ENCODE measurements at places on chromosomes 12 and 14.

DNA sequence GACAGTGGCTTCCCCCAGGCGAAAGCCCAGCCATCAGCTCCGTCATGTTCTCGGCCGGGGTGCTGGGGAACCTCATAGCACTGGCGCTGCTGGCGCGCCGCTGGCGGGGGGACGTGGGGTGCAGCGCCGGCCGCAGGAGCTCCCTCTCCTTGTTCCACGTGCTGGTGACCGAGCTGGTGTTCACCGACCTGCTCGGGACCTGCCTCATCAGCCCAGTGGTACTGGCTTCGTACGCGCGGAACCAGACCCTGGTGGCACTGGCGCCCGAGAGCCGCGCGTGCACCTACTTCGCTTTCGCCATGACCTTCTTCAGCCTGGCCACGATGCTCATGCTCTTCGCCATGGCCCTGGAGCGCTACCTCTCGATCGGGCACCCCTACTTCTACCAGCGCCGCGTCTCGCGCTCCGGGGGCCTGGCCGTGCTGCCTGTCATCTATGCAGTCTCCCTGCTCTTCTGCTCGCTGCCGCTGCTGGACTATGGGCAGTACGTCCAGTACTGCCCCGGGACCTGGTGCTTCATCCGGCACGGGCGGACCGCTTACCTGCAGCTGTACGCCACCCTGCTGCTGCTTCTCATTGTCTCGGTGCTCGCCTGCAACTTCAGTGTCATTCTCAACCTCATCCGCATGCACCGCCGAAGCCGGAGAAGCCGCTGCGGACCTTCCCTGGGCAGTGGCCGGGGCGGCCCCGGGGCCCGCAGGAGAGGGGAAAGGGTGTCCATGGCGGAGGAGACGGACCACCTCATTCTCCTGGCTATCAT is 663 bp downstream of the PTGER2 start:
- peak; percentile 54 for DNase-seq

- DNase-seq = no peak
These were observed 31.9 kb downstream of the SEC23A start for GRCh38 chr14:39071096-39071495.

DNA sequence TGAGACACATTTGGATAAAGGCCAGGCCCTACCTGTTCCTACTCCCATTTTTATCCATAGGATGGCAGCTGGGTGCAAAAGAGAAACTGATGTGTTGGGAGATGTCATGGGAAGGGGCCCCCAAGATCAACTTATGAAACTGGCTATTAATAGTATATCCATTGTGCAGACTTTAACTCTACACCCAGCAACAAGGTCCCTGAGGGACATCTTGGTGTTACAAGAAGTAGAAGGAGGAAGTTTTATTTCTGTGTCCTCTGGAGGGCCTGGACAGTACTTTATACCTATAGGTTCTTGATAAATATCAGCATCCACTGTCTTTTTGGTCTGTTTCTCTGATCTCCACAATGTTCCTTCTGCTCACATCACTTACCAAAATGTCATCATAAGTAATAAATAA is 84.6 kb downstream of the BTG1 start:
- DNase-seq = no peak

GRCh38 chr14:104132981-104133380 is 5.4 kb upstream of the KIF26A start:
- DNase-seq = peak; percentile 29

DNA sequence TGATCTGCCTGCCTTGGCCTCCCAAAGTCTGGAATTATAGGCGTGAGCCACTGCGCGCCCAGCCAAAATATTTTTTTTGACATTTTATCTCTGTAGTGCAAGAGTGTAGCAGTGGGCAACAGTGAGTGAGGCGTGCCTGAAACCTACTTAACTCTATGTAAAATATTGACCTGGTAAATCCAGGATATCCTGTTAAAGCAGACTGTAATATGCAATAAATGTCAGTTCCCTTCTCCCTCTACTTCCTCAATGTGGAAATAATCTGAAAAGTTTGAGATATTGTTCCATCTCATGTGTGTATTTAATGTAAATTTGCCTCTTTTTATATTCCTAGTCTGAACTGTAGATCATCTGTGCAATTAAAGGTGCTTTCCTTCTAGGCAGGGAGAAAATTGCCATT is 9.5 kb upstream of the CDK17 start:
- DNase-seq = no peak

DNA sequence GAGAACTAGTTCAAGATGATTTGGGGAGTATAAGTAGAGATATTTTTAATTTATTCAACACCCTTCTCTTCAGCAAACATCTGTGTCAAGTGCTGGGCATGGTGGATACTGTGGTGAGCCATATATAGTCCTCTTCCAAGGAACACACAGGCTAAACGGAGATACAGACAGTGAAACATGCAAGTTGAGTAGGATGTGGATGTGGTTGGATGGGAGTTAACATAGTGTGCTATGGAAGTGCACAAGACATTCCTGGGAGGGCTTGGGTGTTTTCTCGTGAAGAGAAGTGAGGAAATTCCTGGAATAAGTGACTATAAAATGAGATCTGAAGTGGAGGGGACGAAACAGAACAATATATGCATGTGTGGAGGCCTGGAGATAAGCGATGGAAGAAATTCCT is 181.1 kb upstream of the NPAS3 start:
- no peak for DNase-seq

DNA sequence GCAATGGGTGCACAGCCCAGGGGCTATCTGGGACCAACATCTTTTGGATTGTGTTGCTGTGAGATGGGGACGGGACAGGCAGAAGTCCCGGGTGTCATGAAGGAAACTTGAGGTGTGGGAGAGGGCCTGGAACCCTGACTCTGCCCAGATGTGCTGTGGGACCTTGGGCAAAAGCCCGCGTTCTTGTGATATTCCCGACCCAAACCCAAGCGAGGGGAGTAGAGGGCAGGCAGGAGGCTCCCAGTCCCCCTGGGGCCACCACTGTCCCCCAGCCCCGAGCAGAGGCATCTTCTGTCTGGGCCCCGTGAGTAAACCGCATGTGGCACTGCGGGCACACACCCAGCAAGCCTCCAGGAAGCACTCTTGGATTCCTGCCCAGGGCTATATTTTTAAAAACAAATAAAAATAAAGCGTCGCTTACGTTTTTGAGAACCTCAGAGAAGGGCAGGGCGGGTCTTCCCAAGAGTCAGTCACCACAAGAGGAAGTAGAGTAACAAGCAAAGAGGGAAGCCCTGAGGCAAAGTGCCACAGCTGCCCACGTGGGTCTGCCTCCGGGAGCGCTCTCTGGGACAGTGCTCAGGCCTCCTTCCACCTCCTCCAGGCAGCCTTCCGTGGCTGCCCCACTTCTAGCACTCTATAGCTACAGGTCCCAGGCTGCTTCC is 39.5 kb downstream of the BEGAIN start:
- DNase-seq = peak; percentile 81

DNA sequence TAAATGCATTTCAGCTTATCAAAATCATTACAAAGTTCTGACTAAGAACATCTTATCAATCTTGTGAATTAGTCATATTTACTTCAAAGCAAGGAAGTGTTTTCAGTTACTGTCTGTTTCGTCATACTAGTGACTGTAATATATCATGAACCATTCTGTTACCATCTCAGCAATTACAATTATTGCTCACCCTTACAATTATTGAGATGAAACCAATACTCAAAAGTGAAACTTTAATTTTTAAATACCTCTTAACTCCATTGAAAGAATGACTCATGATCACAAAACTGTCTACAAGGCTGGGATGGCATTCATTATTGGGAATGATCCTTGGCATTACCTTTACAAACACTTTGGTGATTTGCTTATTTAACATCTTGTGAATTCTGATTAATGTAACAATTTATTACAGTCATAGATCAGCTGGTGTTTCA is 90.3 kb downstream of the RPS6KA5 start:
- no peak for DNase-seq

DNA sequence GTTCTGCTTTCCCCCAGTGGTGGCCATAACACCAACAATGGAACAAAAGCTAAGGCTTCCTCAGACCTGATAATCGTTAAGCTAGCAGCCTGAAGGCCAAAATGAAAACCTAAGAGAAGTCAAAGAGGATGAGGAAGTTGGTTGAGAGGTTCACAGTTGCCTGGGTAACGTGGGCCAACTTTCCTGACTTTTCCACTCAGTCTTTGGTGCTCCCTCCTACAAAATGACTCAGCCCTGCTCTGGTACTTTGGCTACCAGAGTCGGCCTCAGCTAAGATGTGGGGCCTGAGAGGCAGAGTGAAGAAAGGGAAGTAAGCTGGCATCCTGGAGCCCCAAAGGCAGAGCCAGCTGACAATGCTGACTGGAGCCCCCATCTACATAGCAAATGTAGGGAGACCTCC is 14.9 kb upstream of the FKBP11 start:
- DNase-seq = no peak

GRCh38 chr12:49451468-49452259 is 84.4 kb downstream of the SPATS2 start:
- no peak for DNase-seq

GRCh38 chr12:49622501-49623141 is 740 bp upstream of the PRPF40B start:
- DNase-seq = peak; percentile 49

GRCh38 chr12:4135919-4136605 is 137.5 kb upstream of the CCND2 start:
- peak; percentile 49 for DNase-seq

- no peak for DNase-seq
These were observed 460.2 kb downstream of the RAD51B start for GRCh38 chr14:68279777-68280233.

- DNase-seq = no peak
These were observed 173.1 kb downstream of the DUSP6 start for GRCh38 chr12:89179245-89179644.

GRCh38 chr14:62616668-62617067 is 428.6 kb downstream of the KCNH5 start:
- no peak for DNase-seq

DNA sequence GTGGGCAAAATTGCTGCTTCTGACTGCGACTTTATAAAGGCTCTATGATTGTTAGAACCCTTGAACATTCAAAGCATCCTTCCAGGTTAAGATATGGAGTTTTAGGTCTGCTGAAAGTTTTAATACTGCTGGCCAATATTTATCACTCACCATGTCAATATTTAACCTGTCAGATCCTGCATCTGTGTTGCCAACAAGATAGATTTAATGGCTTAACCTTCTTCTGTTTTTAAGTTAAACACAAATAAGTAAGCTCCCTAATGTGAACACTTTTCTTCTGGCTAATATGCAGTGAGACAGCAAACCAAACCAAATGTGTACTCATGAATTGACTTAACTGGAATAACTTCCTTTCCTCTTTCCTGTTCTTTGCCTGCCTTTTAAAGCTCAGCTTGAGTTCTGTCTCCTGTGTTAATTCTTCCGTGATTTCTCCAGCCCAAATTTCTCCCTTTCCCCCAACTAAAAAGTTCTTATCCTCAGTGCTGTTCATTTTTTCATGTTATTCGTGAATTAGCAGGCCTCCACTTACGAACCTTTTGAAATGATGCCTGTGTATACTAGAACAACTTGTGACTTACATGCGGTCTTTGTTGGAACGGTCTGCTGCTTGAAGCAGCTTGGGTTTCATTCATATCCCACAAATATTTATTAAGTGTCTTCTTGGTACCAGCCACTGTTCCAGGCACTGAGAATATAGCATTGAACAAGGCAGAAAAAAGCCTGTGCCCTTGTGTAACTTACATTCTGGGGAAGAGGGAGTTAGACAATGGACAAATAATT is 9.1 kb downstream of the FBXW8 start:
- DNase-seq = no peak
